ENCODE measurements at places on chromosomes 5 and 9. TPM values are rescaled to one million over a fixed set of nuclear protein-coding genes. Genes with fewer than 3 reads are reported as not detected.

The CRAT gene
- 146 TPM for total RNA-seq

The PALM2AKAP2 gene
- total RNA-seq = 26.4 TPM

The AHRR gene
- 0.73 TPM for total RNA-seq

The PPP3R2 gene
- total RNA-seq = not detected

The LCNL1 gene
- not detected for total RNA-seq

The ACOT12 gene
- 50.6 TPM for total RNA-seq

The OR2V1 gene
- not detected for total RNA-seq

The SPRY4 gene
- 11.5 TPM for total RNA-seq

The ANGPTL2 gene
- total RNA-seq = 2.1 TPM

The ZFP37 gene
- total RNA-seq = 1.1 TPM

The CAVIN4 gene
- not detected for total RNA-seq

The BAAT gene
- 223 TPM for total RNA-seq

The DCANP1 gene
- total RNA-seq = not detected

The DMRT3 gene
- not detected for total RNA-seq

The DBH gene
- total RNA-seq = 12.9 TPM

The QSOX2 gene
- 2.9 TPM for total RNA-seq

The BARHL1 gene
- total RNA-seq = not detected

The URM1 gene
- total RNA-seq = 16.6 TPM

The SPINK6 gene
- not detected for total RNA-seq

The OR13C4 gene
- not detected for total RNA-seq

The FAM170A gene
- total RNA-seq = not detected

The MYOZ3 gene
- not detected for total RNA-seq

The AQP3 gene
- 144 TPM for total RNA-seq

The SPATA31C1 gene
- total RNA-seq = not detected

The C5orf63 gene
- total RNA-seq = 2.4 TPM

The MEF2C gene
- total RNA-seq = 6.3 TPM

The PIP5K1B gene
- 0.71 TPM for total RNA-seq

The STPG3 gene
- total RNA-seq = not detected

The BNIP1 gene
- 4.8 TPM for total RNA-seq

The SLU7 gene
- 19.4 TPM for total RNA-seq

The HK3 gene
- 2.3 TPM for total RNA-seq

The REEP2 gene
- not detected for total RNA-seq

The SLC46A2 gene
- total RNA-seq = not detected

The WNK2 gene
- 1.3 TPM for total RNA-seq

The FAM174A gene
- total RNA-seq = 7.2 TPM

Measured in right lobe of liver (tissue), 6 donors.